ENCODE measurements at places on chromosomes 12 and 14.

DNA sequence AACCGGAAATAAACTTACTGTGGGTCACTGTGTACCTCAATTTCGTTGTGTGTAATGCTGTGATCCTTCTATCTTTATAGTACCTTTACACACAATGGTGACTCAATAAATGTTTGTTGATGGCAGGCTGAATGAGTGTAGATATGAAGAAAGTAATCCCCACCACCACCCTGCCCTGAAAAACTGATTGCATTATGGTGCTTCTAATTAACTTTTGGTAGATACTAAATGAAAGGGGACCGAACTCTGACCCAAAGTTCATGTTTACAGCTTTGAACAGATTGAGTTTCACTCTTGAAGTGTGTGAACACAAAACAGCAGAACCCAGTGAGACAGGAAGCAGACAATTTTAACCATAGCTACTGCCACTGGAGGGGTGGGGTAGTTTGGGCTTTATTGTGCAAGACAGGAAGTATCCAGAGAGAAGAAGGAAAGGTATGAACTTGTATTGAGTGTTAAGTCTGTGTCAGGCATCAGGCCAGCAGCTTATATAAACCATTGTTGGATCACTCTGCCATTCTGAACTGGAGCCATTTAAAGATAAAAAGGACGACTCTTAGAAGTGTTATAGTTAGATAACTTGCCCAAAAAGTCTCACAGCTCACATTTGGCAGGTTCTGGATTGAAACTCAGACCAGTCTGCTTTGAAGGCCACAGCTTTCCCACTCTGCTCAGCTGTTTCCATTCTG lies 197.0 kb upstream of the AMIGO2 start:
- DNase-seq, result peak; percentile 28

DNA sequence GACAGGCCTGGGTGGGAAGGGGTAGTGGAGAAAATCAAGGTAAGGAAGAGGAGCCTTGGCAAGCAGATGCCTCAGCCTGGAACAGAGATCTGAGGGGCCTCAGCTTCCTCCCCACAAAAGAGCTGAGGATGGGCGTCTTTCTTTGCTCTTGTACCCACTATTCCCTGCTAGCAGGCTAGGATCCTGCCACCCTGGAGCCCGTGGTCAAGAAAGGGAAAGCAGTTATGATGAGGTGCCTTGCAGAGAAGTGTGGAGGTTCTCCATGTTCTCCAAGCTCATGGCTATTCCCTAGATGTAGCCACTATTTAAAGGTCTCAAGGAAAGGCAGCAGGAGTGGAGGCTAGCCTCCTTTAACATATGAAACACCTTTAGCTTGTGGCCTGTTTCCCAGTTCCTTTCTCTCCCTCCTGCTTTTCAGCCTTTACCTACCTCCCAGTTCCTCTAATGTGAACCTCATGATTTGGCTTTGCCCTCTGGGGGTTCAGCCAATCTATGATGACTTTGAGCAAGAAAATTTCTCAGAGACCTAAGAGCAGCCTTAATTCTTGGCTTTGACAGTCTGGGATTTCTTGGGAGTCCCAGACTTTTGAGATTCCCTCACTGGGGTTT lies 1.1 kb downstream of the IKZF4 start:
- DNase-seq, result no peak

DNA sequence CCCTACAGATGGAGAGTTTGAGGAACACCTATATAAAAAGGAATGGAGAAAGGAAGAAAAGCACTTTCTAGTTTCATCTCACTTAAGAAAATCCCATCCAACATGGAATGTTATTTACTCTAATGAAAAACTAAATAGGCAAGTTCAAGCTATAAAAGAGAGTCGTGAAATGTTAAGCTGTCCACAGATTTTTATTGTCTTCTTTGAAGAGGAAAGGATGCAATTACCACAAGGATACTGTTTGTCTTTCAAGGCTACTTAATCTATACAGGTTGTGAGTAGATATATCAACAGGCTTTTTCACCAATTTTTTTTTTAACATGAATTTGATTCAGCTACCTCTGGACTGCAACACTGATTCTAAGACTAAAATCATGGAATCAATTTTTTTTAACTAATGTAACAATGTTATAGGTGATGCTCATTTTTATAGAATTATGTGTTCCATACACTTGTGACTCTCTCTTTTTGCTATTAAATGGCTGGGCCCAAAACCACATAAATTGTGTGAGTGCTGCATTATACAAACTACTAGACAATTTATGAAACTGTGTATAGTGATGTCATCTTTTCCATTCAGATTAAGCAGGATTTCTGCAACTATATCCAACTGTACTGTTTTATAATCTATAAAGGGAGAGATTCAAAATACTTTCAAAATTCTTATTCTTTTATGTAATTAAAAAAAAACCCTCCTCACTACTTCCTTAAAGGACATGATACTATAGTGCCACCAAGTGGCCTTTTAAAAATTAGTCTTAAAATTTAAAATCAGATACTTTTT lies 26.8 kb upstream of the BMAL2 start:
- DNase-seq, result peak; percentile 17

GRCh38 chr12:25424211-25424731 lies 128.8 kb downstream of the LMNTD1 start:
- DNase-seq, result no peak

GRCh38 chr14:100546051-100546443 lies 41.2 kb downstream of the BEGAIN start:
- DNase-seq, result peak; percentile 84

DNA sequence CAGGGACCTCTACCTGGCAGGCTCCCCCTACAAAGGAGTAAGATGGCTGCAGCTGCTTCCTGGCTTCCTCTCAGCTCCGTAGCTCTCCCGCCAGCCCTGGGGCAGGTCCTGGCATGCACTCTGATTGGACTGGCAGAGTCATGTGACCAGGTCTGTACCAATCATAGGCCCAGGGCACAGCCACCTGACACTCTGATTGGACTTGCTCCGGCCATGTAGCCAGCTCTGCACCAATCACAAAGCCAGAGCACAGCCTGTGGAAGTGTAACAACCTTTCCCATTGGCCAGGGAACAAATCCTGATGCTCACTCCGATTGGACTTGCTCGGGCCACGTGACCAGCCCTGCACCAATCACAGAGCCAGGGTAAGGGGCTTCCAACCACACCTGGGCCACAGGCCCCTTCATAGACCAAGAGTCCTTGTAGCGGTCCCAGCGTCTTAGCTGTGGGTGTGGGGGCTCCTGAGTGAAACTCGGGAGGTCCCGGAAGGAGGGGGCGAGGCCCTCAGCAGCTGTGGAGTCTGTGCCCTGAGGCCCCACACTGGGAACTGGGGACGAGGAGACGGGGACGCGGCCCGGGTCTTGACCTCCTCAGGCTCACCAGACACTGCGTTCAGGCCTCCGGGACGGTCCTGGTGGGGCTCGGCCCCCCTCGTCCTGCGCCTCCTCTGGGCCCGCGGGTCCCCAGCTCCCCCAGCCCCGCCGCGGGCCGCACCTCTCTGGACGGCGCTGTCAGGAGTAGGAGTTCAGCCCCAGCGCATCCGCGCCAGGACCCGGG lies 210.6 kb downstream of the ADGRD1 start:
- DNase-seq, result peak; percentile 40

DNA sequence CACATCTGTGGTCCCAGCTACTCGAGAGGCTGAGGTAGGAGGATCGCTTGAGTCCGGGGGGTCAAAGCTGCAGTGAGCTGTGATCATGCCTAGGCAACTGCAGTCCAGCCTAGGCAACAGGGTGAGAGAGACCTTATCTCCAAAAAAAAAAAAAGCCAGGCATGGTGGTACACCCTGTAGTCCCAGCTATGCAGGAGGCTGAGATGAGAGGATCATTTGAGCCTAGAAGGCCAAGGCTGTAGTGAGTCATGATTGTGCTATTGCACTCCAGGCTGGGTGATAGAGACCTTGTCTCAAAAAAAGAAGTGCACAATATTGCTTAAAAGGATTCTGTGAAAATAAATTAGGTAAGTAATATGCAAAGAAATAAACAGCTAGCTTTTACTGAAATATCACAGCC lies 17.0 kb downstream of the NAA25 start:
- DNase-seq, result no peak

DNA sequence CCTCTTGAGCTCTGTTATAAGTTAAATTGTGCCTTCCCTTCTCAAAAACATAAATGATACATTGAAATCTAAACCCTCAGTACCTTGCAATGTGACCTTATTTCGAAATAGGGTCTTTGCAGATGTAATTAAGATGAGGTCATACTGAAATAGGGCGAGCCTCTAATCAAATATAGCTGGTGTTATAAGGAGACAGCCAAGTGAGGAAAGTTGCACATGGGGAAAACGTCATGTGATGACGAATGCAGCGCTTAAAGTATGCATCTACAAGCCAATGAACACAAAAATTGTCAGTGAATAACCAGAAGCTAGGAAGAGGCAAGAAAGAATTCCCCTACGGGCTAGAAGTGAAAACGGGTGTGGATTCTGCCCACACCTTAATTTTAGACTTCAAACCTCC lies 305.2 kb upstream of the FOXG1 start:
- no peak for DNase-seq

DNA sequence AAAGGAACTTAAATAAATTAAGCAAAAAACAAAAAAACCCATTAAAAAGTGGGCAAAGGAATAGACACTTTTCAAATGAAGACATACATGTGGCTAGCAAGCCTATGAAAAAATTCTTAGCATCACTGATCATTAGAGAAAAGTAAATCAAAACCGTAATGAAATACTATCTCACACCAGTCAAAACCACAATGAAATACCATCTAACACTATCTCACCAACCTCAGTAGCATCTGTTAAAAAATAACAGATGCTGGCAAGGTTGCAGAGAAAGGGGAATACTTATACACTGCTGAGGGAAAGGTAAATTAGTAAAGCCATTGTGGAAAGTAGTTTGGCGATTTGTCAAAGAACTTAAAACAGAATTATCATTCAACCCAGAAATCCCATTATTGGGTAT lies 381.1 kb downstream of the FLRT2 start:
- DNase-seq, result no peak
